Articular chondrocyte of knee joint (primary cell): ENCODE measurements at places on chromosomes 4 and X. TPM values are rescaled to one million over a fixed set of nuclear protein-coding genes. Genes with fewer than 3 reads are reported as not detected.

The SRD5A3 gene
- 10.4 and 15.7 TPM in 2 replicates for total RNA-seq

The DIPK2B gene
- not detected in 2 replicates for total RNA-seq

The COX7B gene
- total RNA-seq, result 254 and 316 TPM in 2 replicates

The LDOC1 gene
- total RNA-seq, result 5.0 and 6.0 TPM in 2 replicates
